Regular cardiac myocyte (primary cell): ENCODE measurements at places on chromosomes 13 and 19. TPM values are rescaled to one million over a fixed set of nuclear protein-coding genes. Genes with fewer than 3 reads are reported as not detected.

The ATP4B gene
- not detected in 2 replicates for total RNA-seq

The CCDC8 gene
- total RNA-seq, result 12.8 and 21.1 TPM in 2 replicates

The NCR1 gene
- not detected in 2 replicates for total RNA-seq

The THSD8 gene
- not detected in 2 replicates for total RNA-seq

The ZNF180 gene
- total RNA-seq, result 5.8 and 7.3 TPM in 2 replicates

The FAM174C gene
- total RNA-seq, result 22.8 and 24.2 TPM in 2 replicates
